ENCODE measurements at places on chromosomes 12 and 14.

DNA sequence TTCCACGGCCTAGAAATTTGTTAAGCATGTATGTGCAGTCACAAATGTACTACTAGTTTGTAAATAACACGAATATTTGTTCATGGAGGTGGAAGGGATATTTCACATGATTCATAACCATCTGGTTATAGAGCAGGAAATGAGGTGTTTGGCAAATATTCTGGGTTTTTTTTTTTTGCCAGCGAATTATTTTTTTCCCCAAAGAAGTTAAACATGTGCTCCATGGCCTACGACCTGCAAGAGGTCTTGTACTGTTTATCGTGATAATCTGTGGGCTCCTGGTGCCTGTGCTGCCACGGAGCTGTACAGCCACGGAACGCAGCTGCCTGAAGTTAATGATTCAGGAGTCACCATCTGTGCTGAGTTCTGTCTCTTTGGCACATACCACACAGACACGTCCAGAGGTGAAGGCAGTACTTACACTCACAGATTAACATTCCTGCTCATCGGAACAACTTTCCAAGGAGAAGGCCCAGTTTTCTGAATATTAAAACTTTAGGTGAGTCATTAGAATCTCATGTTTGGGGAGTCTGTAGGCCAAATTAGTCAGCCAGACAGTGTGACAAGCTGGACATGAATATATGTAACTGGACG is 156.3 kb downstream of the TMX1 start:
- peak; percentile 90 for DNase-seq

GRCh38 chr12:107441665-107442300 is 243.8 kb upstream of the PWP1 start:
- DNase-seq = no peak

DNA sequence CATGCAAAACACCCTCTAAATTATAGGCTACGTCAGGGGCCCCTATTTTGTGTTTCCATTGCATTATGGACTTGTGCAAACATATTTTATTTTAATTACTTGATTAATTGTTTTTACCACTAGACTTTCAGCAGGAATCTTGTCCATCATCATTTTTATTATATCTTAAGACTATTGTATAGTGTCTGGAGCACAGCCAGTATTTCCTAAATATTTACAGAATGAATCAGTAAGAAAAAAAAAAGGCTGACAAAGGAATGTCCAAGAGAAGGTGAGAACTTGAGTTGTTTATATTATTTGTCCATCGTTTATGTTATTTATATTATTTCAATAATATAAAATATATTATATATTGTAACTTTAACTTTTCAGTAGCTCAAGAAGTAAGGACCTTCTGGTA is 664.7 kb downstream of the SLC6A15 start:
- no peak for DNase-seq

DNA sequence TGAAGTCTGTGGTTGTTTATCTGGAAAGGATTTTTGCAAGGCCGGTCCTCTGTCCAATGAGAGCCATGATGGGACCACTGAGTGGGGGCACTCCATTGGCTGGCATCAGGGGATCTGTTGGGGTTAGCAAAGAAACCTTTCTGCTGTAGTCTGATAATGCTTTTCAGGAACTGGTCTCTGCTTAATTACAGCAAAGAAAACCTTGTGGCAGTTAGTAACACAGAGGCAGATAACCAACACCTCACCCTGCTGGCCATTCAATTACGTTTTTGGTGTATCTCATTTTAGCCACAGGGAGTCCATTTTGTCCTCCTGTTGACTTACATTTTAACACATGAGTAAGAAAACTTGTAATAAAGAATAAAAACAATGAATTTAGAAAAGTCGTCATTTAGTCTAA is 629.3 kb upstream of the MDGA2 start:
- DNase-seq = no peak

DNA sequence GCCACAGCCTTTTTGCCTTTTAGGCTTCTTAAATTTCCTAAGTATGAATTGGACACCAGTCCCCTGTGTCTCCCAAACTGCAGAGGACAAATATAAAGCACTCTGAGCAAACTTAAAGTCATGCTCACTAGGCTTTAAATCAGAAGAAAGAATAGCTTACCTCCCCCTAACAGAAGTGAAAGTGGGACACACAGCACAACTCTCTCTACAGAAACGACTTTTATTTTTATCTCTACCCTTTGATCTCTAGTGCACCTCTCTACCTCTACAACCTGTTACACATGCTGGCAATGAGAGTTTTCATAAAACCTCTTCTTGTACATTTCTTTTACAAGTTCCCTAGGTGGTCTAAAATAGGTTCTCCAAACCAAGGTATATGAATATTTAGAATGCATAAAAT is 19.7 kb downstream of the IAPP start:
- no peak for DNase-seq

DNA sequence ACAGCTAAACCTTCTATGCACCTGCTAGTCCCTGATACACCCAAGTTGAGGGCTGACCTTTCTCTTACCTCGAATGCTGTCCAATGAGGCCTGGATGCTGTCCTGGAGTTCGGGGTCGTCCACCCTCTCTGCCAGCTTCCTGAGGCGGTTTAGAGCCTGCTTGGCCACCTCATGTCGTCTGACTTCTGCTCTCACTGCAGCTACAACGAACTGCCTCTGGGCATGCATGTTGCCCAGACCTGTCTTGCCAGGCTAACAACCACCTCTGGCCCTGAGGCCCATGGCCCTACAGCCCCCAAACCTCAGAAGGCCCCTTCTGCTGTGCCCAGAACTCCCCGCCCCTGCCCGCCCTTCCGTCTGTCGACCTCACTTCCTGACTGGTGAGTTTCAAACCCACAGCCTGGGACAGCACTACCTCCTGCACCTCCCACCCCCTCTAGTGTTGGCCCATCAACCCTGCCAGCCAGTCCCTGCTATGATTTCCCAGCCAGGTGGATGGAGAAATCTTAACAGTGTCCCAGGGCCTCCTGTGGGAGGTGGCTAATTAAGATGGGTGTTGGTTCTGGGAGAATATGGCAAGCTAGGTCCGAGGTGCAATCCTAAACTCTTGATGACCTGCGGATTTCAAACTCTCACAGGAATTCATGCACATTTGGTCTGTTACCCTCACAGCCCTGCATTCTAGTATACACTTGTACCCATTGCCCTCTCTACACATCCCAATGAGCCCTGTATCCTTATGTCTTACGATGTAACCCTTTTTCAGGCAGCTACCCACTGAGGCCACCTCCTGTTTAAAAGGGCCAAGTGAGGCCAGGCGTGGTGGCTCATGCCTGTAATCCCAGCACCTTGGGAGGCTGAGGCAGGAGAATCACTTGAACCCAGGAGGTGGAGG is 2.7 kb upstream of the TSPAN31 start:
- no peak for DNase-seq

DNA sequence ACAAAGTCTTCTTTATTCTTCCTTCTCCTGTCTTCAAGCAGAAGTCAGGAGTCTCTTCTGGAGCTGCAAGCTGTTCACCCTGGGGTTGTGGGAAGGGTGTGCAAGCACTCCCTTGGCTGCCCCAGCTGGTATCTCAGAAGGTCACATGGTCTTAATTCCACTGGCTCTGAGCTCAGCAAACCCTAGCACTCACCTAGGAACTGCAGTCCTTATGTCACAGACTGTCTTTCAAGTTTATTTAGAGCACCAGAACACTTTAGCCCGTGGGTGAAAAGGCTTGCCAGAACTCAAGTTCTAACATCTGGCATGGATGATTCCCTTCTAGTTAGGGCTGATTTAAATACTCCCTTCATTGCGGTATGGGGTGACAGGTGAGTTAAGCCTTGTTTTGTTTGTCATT is 379.0 kb downstream of the CCER1 start:
- DNase-seq = no peak

DNA sequence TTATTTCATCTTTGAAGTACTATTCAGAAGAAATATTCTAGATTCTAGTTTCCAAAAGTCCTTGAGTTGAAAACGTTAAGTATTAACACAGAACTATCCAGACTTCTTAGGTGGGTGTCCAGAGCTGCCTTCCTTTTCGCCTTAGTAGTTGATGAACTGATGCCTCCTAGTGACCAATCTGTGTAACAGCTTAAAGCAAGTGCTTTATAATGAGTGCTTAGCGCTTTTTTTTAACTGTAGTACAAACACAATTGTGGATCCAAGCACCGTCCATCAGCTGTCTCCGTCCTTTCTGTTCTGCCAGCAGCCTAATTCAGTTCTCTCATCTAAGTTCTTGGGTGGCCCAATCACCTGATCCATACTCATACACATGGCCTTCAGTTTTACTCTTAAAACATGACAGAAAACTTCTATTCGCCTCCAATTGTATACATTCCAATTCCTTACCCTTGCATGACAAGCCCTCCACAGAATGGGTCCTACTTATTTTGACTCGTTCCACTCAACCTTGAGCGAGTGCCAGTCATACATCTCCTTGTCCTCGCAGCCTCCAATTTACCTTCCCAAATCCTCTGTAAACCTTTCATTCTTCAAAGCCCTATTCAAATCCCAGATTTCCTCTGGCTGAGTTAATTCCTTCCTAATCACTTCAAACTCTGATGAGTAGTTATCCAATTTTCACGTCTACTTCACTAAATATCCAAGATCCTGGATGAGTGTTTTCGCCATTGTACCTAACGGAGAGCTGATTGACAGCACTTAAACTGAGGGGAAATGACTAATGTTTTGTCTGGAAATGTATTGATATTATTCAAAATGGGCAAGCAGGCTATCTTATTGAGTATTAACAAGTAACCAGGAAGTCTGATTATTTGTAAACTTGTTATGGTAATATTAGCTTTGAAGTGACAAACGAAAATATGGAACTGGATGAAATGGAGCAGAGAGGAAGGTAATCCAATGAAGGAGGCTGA is 5.8 kb upstream of the PHLDA1 start:
- DNase-seq = peak; percentile 87

GRCh38 chr12:124400124-124400523 is 105.2 kb downstream of the RFLNA start:
- DNase-seq = no peak

DNA sequence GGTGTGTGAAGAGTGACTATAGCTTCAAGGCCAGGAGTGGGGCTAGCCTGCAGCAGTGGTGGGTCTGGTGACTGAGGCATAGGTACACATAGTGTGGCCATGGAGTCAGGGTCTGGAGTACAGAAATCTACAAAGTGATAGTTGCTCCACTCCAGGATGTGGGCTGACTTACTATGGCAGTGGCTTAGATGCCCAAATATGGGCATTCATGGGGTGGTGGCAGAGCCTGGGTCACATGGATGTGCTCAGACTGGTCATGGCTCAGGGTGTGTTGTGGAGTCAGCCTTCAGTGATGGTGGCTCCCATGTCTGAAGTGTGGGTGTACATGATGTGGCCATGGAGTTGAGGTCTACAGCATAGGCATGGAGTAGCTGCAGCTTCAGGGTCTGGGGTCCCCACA is 27.3 kb downstream of the CLEC6A start:
- no peak for DNase-seq

DNA sequence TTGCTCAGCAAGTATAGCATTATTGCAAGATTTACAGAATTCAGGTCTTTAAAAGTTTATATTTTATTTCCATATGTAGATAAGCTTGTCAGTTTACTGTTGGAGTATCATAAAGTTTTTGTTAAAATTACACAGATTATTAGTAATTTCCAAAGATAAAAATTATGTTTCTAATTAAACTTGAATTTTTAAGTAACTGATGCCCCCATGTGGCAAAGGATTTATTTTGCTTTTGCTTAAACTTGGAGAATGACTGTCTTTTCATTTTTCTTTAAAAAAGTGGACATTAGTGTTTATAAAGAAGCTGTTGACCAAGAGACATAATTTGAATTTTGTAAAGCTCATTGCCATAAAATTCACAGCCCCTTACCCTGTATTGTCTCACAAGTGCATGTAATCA is 45.8 kb downstream of the ETNK1 start:
- peak; percentile 22 for DNase-seq

DNA sequence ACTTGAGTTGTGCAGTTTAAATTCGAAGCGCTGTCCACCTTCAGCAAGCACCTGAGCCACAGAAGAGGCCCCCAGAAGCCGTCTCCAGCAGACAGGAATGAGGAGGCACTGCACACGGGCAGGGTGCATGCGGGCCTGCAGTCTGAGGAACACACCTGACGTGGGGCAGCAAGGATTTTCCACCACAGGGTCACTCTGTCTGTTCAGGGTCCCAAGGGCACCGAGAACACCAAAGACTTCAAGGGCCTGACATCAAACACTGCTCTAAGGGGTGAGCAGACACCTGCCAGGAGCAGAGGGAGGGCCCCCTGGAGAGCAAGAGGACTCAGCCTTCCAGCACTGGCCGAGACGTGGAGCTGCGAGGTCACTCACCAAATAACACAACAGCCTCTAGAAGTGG is 99.7 kb upstream of the C14orf180 start:
- DNase-seq = no peak

DNA sequence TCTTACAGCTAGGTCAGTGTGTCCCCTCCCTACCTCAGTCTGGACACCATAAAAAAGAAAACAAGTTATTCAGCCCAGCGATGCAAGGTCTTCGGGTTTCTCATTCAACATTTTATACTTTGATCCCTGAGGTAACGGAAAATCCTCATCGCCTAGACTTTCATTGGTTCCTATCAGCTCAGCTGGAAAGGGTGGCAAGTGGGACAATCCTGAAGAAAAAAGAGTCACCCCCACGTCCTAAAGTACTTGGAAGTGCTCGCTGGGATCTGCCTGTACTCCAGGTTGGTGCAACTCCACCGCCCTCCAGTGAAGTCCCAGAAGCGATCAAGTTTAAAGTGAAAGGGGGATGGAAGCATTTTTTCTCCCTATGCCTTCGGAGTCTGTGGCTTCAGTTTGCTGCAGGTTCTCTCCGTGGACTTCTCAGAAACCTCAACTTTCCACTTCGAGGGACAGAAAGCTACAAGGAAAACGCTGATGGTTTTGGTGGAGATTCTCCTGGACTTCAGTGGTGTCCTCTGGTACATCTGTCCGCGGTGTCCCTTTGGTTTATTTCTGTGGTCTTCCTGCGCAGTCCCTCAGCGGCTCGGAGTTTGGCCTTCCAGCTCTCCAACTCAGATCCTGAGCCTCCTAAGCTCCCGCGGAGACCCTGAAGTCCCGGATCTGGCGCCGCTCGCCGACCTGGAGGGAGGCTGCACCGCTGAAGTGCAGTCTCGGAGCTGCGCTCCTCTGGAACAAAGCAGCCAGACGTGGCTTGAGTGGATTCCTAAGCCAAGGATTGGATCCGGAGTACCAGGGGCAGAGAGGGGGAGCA is 1.8 kb upstream of the LRFN5 start:
- no peak for DNase-seq

DNA sequence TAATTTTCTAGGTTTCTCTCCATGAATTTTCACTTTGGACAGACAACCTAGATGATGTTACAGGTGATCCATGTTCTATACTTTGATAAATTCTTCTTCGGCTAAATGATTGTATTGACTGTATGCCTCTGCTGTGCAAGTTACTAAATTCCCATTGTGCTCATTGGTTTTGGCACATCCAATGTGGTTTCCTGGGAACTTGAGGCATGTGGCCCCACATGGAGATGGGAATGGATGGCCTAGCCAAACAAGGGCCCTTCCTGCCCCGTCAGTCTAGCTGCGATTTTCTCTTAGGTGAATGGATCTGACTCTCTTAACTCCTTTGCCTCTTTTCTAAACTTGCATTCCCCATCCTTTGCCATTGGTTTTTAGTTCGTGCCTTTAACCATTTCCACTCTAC is 186.2 kb downstream of the PELI2 start:
- DNase-seq = no peak

Measured in SW 1271 (cell line).